ENCODE measurements at places on chromosomes 11 and 22.

DNA sequence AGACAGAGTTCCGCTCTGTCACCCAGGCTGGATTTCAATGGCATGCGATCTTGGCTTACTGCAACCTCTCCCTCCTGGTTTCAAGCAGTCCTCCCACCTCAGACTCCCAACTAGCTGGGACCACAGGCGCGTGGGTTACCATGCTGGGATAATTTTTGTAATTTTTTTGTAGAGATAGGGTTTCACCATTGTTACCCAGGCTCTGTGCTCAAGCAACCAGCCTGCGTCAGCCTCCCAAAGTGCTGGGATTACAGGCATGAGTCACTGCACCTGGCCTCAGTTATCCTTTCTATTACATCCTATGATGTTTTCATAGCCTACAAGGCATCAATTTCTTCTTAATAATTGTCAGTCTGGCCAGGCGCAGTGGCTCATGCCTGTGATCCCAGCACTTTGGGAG is 36.5 kb downstream of the LRRC74B start:
- no peak for DNase-seq

DNA sequence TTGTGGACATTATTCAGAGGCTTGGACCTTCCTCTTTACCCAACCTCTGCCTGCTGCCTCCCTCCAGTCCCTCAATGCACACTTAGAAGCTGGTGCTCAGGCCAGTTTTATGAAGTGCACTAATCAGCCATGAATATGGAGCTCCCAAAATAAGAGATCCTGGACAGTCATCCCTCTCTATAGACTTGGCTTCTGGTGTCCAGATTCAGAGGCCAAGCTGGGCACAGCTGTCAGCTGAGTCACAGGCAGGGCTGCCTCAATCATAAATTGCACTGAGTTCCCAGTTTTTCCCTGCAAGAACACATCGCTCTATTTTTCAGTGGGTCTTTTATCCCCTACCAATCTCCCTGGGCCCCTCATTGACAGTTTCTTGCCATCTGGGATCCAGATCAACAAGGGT is 161.7 kb upstream of the CADM1 start:
- no peak for DNase-seq

- no peak for DNase-seq
Measured at GRCh38 chr11:46766656-46767055, 47.6 kb downstream of the F2 start.

GRCh38 chr22:47367993-47368945 is 605.8 kb downstream of the TBC1D22A start:
- DNase-seq: peak; percentile 29

DNA sequence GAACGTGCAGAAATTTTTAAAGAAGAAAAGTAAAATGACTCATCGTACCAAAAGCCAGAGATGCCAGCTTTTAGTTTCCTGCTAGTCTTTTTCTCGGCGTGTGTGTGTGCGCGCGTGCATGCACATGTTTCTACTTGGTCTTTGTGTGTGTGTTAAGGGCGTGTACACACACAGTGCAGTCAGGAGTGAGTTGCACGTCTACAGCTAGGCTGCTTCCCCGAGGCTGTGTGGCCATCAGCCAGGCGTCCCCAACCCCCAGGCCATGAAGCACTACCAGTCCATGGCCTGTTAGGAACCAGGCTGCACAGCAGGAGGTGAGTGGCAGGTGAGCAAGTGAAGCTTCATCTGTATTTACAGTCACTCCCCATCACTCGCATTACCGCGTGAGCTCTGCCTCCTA is 36.4 kb downstream of the KCNQ1 start:
- no peak for DNase-seq

DNA sequence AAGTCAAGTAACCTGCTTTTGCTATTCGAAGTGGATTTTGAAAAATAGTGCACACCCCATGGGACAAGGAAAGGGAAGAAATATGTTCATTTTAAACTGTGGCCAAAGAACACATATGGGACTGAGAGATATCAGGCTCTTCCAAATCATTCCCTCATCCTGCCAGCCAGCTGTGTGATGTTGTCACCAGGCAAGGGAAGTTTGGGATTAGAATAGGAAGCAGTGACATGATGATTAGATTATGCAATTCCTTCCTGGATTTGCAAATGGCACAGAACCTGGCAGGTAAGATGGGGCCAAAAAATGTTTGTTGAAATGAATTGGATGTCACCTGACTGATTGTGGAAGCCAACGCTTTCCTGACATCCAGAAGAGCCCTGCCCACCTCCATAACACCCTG is 4.9 kb upstream of the SCN3B start:
- no peak for DNase-seq

DNA sequence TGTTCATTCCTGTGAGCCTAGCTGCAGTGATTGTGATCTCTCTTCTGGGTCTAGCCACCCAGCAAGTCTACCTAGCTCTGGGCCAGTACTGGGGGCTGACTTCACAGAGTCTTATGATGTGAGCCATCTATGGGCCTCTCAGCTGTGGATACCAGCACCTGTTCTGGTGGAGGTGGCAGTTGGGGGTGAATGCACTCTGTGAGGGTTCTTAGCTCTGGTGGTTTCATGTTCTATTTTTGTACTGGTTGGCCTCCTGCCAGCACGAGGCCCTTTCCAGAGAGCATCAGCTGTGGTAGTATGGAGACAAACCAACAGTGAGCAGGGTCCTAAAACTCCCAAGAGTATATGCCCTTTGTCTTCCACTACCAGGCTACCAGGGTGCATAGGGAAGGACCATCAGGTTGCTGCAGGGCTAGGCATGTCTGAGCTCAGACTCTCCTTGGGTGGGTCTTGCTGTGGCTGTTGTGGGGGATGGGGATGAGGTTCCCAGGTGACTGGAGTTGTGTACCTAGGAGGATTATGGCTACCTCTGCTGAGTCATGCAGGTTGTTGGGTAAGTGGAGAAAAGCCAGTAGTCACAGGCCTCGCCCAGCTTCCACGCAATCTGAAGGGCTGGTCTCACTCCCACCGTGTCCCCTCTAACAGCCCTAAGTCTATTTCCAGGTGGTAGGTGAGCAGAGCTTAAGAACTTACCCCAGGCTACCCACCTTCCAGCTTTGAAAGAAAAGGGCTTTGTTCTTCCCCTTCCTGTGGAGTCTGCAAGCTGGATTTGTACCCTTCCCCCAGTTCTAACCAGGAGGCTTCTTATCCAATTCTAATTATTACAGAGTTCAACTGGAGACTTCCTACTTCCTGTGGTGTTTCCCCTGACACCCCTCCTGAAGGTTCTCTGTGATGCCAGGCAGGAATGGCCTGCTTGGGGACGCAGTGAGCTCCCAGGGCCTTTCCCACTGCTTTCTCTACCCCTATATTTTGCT is 250.7 kb downstream of the LUZP2 start:
- DNase-seq: no peak

DNA sequence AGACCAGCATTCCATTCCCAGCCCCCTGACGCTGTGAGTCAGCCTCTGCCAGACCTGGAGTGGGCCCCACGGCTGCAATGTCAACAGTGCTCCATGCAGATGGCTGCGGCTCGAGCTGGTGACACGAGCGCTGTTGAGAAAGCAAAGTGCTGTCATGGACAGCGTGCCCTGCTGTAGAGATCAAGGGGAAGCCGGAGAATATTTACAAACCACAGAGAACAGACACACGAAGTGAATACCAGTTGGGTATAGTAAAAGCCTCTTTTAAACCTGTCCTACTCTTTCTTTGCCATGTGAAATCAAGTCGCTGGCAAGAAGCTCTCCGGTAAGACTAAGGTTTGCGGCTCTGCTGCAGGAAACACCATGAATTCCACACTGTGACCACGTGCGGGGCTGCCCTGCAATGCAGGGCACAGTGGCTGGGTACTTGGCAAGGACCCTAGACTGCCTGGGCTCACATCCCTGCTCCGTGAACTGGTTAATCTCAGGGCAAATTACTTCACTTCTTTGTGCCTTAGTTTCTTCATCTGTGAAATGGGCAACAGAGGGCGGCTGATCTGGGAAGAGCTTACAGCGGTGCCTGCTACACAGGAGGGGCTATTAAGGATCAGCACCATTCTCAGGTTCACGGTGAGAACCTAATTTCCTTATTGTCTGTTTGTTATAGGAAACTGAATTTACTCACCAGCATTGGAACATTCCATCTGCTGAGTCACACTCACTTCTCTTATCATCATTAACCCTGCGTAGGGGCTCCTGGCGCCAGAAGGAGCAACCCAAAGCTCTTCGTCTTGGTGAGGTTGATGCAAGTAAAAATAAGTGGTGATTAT is 27.8 kb upstream of the ELFN2 start:
- DNase-seq: no peak

All from mesothelial cell of epicardium (in vitro differentiated cells).